A549 treated with RU486 at 1 μM for 4 hours (cell line): ENCODE measurements at places on chromosomes 3 and 15. TPM values are rescaled to one million over a fixed set of nuclear protein-coding genes. Genes with fewer than 3 reads are reported as not detected.

Gene RARB
- total RNA-seq: 4.6 to 12.4 TPM (median 9.1 TPM) in 5 replicates

Gene CADM2
- 0.18 to 0.24 TPM (median 0.21 TPM) in 3 of 5 replicates, not detected in the others for total RNA-seq

Gene POPDC2
- 0.11 to 1.3 TPM (median 0.24 TPM) in 5 replicates for total RNA-seq

Gene PLSCR2
- not detected in 5 replicates for total RNA-seq

Gene CFAP20DC
- total RNA-seq: 1.8 to 3.4 TPM (median 2.3 TPM) in 5 replicates

Gene DPPA2
- total RNA-seq: not detected in 5 replicates
